Activated T-helper 1 cell treated with anti-CD3 and anti-CD28 coated beads, Interleukin-12 subunit alpha, Interleukin-12 subunit beta, Interleukin-2, Interleukin-4 antibody, amounts not matched to agents 30 ng/mL and 10 ng/mL and 1 ng/mL, durations not matched to agents 14 hours and 24 hours and 36 hours (primary cell): ENCODE measurements at places on chromosomes 11 and 22.

GRCh38 chr22:27972732-27973698 is 54.0 kb upstream of the PITPNB start:
- DNase-seq, result no peak

DNA sequence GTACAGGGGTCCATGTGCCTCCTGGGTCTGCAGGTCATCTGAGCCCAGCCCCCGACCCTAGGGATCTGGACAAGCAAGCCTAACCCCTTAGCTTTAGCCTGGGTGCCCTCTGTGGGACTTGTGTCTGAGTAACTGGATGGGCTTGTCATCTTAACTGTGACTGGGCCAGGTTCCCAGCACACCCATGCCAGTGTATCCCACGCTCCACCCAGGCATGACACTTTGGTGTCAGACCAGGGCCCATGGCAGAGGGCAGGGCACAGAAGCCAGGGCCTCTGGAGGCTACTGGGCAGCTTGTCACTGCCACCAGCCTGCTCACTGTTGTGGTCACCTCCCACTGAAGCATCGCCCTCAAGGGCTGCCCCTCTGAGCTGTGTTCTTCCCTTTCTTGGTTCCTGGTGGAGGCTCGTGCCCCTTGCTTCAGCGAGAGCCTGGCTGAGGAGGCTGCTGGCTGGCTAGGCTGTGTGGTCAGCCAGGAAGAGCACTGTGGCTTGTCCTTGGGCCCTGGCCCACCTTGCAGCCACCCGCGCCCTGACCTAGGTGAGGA is 80.8 kb downstream of the ST3GAL4 start:
- no peak for DNase-seq

DNA sequence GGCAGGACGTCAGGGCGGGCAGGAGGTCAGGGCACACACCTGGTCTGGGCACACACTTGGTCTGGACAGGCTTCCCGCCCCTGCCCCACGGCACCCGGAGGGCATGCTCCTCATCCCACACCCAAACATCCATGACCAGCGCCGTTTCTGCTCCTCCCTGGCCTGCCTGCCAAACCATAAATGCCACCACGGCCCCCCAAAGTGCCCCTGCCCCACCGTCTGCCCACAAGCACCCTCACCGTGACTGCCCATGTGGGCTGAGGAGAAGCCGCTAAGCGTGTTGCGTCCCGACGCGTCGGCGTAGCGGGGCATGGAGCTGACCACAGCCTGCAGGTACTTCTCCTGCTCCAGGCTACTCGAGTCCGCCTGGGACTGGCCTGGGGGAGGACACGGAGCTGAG is 15.8 kb downstream of the SBF1 start:
- DNase-seq, result no peak

DNA sequence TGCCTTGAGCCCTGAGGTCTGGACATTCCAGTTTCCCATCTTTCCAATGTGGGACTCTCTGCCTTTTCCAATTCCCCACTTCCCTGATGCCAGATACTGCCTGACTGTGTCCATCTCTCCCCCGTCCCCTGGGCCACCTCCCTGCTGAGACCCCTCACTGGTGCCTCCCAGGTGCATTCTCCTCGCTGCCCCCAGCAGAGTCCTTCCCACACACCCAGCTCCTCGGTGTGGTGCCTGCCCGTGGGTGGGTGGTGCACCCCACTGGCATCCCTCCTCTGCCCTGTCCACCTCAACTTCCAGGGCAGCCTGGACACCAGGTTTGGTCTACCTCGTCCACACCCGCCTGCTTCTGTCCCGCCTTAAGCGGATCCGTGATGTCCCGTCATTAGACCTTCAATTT is 4.9 kb upstream of the MRGPRF start:
- no peak for DNase-seq

- DNase-seq, result no peak
Observed at GRCh38 chr11:124844664-124845079, 20.6 kb upstream of the ROBO3 start.

DNA sequence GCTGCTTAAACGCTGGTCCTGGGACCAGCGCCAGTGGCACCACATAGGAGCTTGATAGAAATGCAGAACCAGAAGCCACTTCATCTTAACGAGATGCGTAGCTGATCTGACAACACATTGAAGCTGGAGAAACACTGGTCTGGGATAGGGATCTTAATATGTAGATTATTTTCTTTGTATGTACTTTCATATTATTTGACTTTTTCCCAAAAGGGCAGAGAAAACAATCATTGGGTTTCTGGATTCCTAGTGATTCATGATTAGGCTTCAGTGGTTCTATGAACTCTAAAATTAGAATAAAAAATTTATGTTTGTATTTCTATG is 12.3 kb downstream of the MPEG1 start:
- DNase-seq, result no peak

DNA sequence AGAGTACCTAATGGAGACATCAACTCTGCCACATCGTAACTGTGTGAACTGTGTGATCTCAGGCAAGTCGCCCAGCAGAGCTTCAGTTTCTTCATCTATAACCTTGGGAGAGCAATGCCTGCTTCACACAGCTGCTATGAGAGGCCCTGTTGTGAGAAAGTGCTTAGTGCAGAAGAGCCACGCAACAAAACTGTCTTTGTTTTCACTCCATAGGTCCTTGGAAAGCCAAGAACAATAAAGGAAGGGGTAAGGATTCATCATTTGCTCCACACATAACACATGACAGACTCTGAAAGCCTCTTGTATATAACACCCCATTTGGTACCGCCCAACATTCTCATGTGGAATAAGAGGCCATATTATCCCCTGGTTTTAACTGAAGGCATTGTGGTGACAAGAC is 231.9 kb upstream of the ISX start:
- no peak for DNase-seq

GRCh38 chr11:92266806-92267205 is 42.2 kb downstream of the FAT3 start:
- DNase-seq, result no peak

DNA sequence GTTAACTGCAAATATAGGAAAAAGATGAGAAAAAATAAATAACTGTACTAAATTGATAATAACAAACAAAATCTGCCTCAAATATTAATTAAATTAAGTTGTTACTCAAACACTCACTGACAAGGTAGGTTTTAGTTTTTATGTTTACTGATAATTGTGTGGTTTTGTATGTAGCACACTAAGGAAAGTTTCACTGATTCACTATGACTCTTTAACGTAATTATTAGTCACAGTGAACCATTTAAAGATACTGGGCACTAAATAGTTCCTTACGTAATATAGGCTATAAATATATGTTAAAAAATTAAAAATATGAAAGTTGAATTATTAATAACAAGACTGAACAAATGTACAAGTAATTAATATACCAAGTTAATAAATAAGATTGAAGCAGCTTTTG is 2330.0 kb upstream of the RAG2 start:
- DNase-seq, result no peak

DNA sequence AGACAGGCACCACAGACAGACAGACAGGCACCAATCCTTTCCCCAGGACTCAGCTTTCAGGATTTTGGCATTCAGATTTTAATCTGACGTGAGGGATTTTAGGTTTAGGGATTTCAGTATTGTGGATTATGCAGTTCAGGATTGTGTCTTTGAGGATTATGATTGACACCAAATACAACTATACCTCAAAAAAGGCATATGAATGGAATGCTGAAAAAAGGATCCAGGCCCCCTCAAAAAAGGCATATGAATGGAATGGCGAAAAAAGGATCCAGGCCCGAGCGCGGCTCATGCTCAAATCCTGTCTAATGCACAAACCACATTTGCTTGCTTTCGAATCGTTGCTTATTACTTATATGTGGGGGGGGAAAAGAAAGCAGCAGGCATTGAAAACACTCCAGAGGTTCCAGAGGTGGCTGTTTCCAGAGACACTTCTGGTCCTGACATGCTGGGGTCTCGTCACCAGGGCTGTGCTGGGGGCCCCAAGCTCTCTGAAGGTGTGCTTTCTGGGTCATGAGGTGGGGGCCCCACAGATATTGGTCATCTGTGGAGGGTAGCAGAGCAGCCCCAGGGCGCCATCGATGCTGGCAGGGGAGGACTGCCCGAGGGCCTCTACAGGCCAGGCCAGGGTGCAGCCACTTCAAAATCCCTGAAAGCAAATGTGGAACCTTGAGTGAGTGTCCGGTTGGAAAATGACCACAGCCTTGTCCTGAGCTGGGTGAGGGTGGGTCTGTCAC is 16.8 kb upstream of the OSBPL5 start:
- no peak for DNase-seq

- DNase-seq, result no peak
Observed at GRCh38 chr11:29260939-29261705, 755.7 kb downstream of the KCNA4 start.
